ENCODE measurements at places on chromosomes 3 and 15. TPM values are rescaled to one million over a fixed set of nuclear protein-coding genes. Genes with fewer than 3 reads are reported as not detected.

The TRIM42 gene
- not detected for total RNA-seq

The CAMKV gene
- not detected for total RNA-seq

The CX3CR1 gene
- total RNA-seq, result 2.7 TPM

The CCR5 gene
- 2.0 TPM for total RNA-seq

The ITIH1 gene
- total RNA-seq, result 0.32 TPM

The ISL2 gene
- 0.41 TPM for total RNA-seq

The LCTL gene
- not detected for total RNA-seq

The OR5K2 gene
- not detected for total RNA-seq

The CLSTN2 gene
- total RNA-seq, result 9.3 TPM

The ITGA11 gene
- total RNA-seq, result 1.6 TPM

The RETNLB gene
- not detected for total RNA-seq

GRCh38 chr3:56908004-56908403 lies 106.3 kb upstream of the ARHGEF3 start:
- DNase-seq, result no peak

GRCh38 chr3:46675843-46676567 lies 17.5 kb downstream of the ALS2CL start:
- no peak for DNase-seq

DNA sequence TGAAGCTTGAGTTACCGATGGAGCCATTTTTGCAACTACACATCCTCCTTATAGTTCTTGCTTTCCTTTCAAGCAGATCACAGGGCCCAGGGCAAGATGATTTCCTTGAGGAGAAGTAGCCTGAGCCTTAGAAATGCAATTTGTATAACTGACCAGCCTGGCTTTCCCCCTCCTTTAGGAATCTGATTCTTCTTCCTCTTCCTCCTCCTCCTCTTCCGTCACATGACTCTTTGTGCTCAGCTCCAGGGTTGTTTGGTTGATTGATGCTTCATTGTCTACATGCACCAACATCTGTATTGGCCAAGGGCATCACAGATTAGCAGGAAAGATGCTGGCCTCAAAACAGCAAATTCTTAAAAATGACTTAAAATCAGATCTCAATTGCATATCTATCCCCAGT lies 3.3 kb downstream of the SNAPC5 start:
- DNase-seq, result no peak

DNA sequence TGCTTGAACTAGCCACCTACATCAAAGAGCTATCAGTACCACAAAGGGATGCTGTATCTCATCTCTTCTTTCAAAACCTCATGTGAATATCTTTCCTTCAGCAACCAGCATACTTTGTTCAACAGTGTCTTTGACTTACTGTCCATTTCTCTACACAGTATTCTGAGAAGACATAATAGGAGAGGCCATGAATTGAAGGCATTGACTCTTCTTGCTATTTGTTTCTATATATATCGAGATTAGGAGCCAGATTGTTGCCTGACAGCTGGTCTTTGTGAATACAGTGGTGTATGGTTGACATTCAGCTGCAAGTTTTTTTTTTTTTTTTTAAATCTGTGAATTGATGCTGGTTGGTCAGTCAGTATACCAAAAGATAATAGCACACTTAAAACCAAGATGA lies 12.1 kb upstream of the CSRNP1 start:
- DNase-seq, result no peak

- no peak for DNase-seq
Observed at GRCh38 chr15:42665827-42666226, 71.1 kb downstream of the CDAN1 start.

DNA sequence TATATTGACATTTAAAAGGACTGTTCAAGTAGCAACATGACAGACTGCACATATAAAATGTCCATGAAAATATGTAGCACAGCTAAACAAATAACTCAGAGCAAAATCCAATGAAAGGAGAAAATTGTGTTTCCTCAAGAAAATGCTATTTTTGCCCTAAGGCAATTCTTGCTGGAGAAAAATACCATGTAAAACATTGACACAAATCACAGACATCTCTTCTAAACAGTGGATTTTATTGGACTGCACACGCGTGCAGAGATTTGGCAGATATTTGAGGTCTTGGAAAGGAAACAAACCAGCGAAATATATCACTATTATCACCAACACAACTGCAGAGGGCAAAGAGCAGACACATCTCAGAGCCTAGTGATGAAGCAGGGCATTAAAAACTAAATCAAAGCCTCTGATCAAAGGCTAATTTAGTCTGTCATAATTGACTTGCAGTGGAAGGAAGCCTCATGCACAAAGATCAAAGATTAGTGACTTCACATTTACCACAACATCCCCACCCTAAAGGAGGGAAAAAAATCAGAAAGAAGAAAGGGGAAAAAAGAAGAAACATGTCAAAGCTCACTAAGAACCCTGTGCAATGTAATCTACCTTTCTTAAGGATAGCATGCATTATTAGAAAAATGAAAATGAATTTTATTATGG lies 52.4 kb downstream of the CHL1 start:
- no peak for DNase-seq

DNA sequence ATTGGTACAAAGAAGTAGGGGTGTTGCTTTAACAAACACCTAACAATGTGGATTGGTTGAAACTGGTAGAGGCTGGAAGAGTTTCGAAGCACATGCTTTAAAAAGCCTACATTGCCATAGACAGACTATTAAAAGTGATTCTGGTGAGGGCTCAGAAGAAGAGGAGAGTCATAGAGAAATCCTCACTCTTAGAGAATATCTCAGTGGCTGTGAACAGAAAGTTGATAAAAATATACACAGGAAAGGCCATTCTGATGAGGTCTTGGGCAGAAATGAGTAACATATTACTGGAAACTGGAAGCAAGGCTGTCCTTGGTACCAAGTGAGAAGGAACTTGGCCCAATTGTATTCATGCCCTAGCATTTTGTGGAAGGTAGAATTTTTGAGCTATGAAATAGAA lies 173.7 kb upstream of the CRBN start:
- no peak for DNase-seq

- no peak for DNase-seq
Observed at GRCh38 chr3:189630767-189631372, 319 bp upstream of the TP63 start.

- DNase-seq, result no peak
Observed at GRCh38 chr15:60563539-60564404, 84.8 kb upstream of the ICE2 start.

- no peak for DNase-seq
Observed at GRCh38 chr15:81843226-81843625, 202.6 kb downstream of the MEX3B start.

- DNase-seq, result no peak
Observed at GRCh38 chr3:176933704-176934103, 263.6 kb downstream of the TBL1XR1 start.

- no peak for DNase-seq
Observed at GRCh38 chr15:64782751-64783150, 7.4 kb upstream of the RBPMS2 start.

GRCh38 chr3:61638741-61639140 lies 77.4 kb downstream of the PTPRG start:
- no peak for DNase-seq

DNA sequence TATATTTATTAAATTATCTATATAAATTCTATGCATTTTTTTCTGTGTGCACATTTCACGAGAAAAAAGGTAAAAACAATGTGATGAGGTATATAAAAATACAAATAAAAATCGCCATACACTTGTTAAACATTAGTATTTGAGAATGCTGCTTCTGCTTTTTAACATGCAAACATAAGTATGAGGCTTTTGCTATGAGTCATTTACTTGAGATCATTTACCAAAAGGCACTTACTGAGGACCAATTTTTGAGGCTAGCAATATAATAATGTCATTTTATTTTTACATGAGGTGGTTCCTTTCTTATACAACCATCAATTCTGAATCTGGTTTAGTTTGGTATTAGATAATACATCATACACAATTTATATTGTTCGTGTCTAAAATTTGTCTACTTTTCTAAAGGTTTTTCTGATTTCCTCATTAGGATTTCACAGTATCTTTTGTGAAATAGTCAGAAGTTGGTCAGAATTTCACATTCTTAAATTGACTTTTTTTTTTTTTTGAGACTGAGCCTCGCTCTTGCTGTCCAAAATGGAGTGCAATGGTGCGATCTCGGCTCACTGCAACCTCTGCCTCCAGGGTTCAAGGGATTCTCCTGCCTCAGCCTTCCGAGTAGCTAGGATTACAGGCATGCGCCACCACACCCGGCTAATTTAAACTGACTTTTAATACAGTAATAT lies 25.6 kb downstream of the DCUN1D1 start:
- no peak for DNase-seq

DNA sequence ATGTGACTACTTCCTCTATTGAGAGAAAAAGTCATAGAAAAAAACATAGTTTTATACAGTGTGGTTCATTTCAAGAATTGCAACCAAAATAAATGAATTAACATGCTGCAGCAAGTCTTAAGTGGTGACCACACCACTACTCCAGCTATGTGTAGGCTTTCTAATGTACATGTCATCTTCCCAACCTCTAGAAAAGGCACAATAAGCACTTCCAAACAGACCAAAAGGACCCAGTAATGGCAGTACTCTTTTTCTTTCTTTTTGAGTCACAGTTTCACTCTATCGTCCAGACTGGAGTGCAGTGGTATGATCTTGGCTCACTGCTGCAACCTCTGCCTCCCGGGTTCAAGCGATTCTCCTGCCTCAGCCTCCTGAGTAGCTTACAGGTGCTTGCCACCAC lies 219.3 kb upstream of the KBTBD8 start:
- DNase-seq, result no peak

GRCh38 chr3:128112357-128112968 lies 11.1 kb downstream of the RUVBL1 start:
- no peak for DNase-seq

- no peak for DNase-seq
Observed at GRCh38 chr15:62021991-62022600, 38.2 kb downstream of the VPS13C start.

- DNase-seq, result no peak
Observed at GRCh38 chr3:72888546-72889309, 882 bp downstream of the GXYLT2 start.

GRCh38 chr3:143001034-143001368 lies 369 bp upstream of the U2SURP start:
- DNase-seq, result no peak

- no peak for DNase-seq
Observed at GRCh38 chr3:10437995-10438901, 67.1 kb downstream of the ATP2B2 start.

- DNase-seq, result no peak
Observed at GRCh38 chr3:29271475-29271874, 9.4 kb upstream of the RBMS3 start.

- DNase-seq, result no peak
Observed at GRCh38 chr3:32366638-32367397, 24.8 kb upstream of the CMTM7 start.

GRCh38 chr3:25817638-25818037 lies 27.7 kb downstream of the OXSM start:
- DNase-seq, result no peak

DNA sequence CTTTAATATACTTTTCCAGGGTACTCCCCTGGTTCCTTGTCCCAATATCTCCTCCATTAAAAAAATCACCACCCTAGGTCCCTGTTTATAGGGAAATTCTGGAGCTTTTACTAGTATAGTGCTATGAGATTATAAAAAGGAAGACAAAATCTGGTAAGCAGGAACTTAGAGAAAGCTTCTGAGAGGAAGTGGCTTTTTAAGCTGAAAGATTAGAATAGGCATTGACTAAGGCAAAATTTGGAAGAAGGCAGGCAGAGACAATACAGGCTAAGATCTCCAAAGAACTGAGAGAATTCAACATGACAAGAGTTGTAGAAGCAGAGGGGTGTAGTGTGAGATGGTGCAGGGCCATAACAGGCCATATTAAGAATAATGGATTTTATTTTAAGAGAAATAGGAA lies 25.8 kb downstream of the SGO1 start:
- DNase-seq, result no peak

GRCh38 chr3:144873066-144873465 lies 901.4 kb downstream of the DIPK2A start:
- no peak for DNase-seq

- no peak for DNase-seq
Observed at GRCh38 chr3:139425745-139426400, 36.4 kb upstream of the COPB2 start.

All from pancreas (tissue), 10 donors.